Stimulated activated CD4-positive, alpha-beta T cell treated with anti-CD3 and anti-CD28 coated beads, TNF-alpha, amount 100 ng/mL, for 1 hour (primary cell): ENCODE measurements at places on chromosomes 4 and X.

- no peak for DNase-seq
Measured at GRCh38 chrX:153926552-153926857, 441 bp upstream of the ARHGAP4 start.

GRCh38 chr4:37452952-37453280, 208.4 kb downstream of the NWD2 start:
- DNase-seq, result no peak

- no peak for DNase-seq
Measured at GRCh38 chr4:17066972-17067371, 168.5 kb upstream of the LDB2 start.

- no peak for DNase-seq
Measured at GRCh38 chrX:109624641-109625616, at the start of gene KCNE5. Gene KCNE5 (minus strand): TSS chrX:109625172. CDS start chrX:109625020, 152 bp downstream.

- DNase-seq, result no peak
Measured at GRCh38 chr4:31923634-31924033, 1203.5 kb downstream of the PCDH7 start.

GRCh38 chrX:21487832-21488231, 113.6 kb downstream of the CNKSR2 start:
- DNase-seq, result no peak
